ENCODE measurements at places on chromosomes 7 and 10.

GRCh38 chr7:7921830-7922229 lies 46.8 kb upstream of the GLCCI1 start:
- no peak for DNase-seq

GRCh38 chr10:116452338-116452720 lies 24.7 kb downstream of the PNLIPRP3 start:
- no peak for DNase-seq

GRCh38 chr7:36788825-36789470 lies 64.7 kb upstream of the AOAH start:
- no peak for DNase-seq

- DNase-seq = no peak
Observed at GRCh38 chr7:20932785-20933527, 146.3 kb upstream of the SP8 start.

DNA sequence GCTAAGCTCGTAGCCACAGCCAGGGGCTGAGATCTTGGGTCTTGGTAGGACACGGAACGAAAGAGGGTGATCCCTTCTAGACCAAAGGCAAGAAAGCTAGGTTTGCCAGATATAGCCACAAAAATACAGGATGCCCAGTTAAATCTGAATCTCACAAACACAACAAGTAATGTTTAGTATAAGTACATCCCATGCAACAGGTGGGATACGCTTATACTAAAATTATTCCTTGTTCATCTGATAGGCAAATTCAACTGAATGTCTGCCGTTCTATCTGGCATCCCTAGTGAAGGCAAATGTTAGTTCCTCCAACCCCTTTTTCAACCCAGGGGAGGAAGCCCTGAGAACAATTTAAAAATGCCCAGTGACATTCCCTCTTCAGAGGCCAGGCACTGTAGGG lies 131.1 kb upstream of the MGMT start:
- DNase-seq = no peak

DNA sequence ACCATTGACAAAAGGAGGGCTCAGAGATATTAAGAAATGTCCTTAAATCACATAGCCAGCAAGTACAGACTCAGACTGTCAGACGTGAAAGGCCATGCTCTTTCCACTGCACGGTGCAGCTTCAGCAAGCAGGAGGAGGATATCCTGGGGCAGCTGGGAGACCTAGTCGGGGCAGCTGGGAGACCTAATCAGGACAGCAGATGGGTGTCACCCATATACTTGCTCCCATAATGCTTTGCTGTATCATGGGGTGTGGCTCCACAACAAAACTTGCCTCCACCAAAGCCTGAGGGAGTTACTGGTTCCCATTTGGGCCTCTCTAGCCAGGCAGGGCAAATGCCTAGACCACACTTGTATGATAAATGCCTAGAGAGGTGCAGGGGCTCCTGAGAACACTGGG lies 55.4 kb downstream of the GRID1 start:
- no peak for DNase-seq

DNA sequence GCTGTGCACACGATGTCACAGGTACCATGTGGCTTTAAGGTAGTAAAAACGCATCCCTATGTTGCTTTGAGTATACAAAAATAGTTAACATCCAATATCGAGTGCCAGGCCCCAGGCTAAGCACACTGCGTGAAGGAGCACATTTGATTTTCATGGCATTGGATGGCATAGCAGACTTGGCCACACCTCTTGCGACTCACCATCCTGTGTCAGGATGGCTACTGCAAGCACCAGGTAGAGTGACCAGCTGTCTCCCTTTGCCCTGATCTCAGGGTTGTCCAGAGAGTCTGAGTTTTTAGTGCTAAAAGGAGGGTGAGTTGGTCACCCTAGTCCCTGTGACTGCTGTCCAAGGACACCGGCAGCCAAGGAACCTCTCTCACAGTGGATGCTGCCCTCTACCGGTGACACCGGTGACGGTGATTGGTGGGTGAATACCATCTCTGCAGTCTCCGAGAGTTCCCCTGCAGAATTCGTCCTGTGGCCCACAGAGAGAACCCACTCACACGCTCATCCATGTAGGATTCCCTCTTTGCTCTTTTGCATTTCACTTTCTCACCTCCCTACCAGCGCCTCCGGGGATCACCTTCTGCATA lies 76.1 kb downstream of the BICC1 start:
- DNase-seq = no peak

GRCh38 chr7:54037873-54038272 lies 504.3 kb upstream of the VSTM2A start:
- DNase-seq = no peak

DNA sequence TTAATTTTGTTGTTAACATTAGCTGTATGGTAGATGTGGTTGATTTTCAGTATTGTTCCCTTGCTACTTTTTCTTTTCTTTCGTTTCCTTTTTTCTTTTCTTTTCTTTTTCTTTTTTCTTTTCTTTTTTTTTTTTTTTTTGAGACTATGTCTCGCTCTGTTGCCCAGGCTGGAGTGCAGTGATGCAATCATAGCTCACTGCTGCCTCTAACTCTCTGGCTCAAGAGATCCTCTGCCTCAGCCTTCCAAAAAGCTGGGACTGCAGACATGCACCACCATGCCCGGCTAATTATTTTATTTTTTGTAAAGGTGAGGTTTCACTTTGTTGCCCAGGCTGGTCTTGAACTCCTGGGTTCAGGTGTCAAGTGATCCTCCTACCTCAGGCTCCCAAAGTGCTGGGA lies 14.4 kb downstream of the SLC26A3 start:
- DNase-seq = no peak

DNA sequence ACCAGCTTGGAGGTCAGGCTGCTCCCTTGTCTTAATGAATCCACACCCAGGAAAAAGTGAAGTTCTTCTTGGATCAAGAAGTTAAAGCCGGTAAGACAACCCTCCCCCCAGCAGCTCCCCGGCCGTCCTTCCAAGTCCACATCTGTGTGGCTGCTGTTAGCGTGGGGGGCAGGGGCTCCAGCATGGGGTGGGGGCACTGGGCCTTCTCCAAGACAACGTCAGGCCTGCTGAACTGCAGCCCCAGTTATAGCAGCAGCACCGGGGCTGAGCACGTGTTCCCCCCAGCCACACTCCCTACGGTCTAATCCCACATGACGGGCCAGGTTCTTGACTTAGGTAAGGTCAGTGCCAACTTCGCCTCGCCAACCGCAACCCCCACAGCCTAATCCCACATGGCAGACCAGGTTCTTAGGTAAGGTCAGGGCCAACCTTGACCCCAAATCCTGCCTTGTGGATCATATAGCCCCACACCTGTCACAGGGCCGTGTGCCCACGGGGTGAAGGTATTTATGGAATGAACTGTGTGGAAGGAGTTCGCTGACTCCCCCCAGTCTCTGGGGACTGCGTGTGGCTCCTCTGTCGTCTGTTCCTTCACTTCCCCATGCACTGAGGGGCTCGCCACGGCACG lies 30.4 kb upstream of the EN2 start:
- no peak for DNase-seq
